NCI-H2029 treated with DMSO at 0.1 percent for 48 hours (cell line): ENCODE measurements at places on chromosomes 3 and 15.
A peak's percentile ranks its signal among the peaks of the same experiment; 100 is the strongest.

- peak; percentile 52 for DNase-seq
These were observed 1.3 kb upstream of the CBLB start for GRCh38 chr3:105869861-105870755.

DNA sequence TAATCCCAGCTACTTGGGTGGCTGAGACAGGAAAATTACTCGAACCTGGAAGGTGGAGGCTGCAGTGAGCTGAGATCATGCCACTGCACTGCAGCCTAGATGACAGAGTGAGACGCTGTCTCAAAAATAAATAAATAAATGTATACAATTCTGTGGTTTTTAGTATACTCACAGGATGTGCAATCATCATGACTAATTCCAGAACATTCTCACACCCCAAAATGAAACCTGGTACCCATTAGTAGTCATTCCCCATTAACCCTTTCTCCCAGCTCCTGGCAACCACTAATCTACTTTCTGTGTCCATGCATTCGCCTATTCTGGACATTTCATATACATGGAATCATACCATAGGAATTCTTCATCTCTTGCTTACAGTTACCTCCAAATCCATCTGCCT is 44.5 kb downstream of the LRRFIP2 start:
- DNase-seq: no peak

GRCh38 chr15:61923173-61923572 is 137.1 kb downstream of the VPS13C start:
- DNase-seq: no peak

GRCh38 chr15:75758071-75758872 is 45.6 kb upstream of the CSPG4 start:
- DNase-seq: peak; percentile 40

- peak; percentile 94 for DNase-seq
These were observed 6.7 kb upstream of the CCR1 start for GRCh38 chr3:46214751-46215352.

DNA sequence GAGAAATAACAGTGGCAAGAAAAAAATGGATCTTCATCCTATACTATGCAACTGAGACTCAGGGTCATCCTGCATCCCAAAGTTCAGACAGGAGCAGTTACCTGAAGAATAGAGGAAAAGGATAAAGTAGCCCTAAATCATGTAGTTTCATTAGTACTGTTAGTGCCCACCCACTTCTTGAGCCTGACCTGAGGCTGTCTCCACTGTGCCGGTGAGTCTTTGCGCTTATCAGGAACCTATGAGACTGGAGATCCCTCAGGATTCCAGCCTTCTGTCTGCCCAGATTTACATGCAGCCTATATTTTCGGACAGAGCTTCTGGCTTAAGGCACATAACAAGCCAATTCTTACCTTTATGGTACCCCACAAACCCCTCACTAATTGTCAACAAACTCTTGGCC is 791.6 kb downstream of the ROBO1 start:
- DNase-seq: no peak

DNA sequence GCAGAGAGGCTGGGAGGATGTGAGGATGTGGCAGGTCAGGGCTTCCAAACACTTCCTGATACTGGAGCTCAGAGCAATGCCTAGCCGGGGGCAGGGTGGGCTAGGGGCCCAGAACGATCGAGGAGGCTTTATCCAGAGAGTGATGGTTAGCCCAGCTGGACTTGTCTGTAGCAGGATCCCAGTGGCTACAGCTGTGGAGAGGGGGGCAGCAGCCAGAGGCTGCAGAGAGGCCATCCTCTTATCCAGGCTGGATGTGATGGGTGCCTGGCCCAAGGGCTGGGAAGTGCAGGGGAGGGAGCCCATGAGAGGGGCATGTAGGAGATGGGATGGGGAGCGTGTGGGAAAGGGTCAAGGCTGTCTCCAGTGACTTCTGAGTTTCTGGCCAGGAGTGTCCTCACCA is 4.6 kb downstream of the PARP3 start:
- no peak for DNase-seq

- no peak for DNase-seq
These were observed 189.3 kb downstream of the NFKBIZ start for GRCh38 chr3:102038477-102039142.

GRCh38 chr3:178684881-178685590 is 148.8 kb downstream of the KCNMB2 start:
- DNase-seq: no peak

- no peak for DNase-seq
These were observed 204.8 kb upstream of the SLC2A2 start for GRCh38 chr3:171231361-171231760.

DNA sequence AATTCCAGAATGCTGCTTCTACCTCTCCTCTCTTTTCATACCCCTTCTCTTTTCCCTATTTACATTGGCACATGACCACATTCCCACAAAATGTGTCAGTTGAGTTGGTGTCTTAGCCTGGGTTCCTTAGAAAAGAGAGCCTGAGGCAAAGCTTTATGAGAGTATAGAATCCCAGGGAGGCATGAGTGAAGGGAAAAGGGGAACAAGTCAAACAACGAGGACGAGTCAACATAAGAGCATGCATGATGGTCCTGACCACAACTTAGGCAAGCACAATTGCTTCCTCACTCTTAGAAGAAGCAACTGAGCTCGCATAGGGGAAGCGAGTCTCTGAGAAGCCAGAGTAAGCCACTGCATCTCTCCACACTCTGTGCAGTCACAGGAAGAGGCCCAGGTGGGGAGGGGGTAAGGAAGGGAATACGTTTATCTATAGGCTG is 15.4 kb upstream of the ZNF774 start:
- no peak for DNase-seq

GRCh38 chr3:193621127-193621526 is 28.1 kb downstream of the OPA1 start:
- no peak for DNase-seq

- DNase-seq: no peak
These were observed 102.9 kb downstream of the SHQ1 start for GRCh38 chr3:72745146-72745999.

DNA sequence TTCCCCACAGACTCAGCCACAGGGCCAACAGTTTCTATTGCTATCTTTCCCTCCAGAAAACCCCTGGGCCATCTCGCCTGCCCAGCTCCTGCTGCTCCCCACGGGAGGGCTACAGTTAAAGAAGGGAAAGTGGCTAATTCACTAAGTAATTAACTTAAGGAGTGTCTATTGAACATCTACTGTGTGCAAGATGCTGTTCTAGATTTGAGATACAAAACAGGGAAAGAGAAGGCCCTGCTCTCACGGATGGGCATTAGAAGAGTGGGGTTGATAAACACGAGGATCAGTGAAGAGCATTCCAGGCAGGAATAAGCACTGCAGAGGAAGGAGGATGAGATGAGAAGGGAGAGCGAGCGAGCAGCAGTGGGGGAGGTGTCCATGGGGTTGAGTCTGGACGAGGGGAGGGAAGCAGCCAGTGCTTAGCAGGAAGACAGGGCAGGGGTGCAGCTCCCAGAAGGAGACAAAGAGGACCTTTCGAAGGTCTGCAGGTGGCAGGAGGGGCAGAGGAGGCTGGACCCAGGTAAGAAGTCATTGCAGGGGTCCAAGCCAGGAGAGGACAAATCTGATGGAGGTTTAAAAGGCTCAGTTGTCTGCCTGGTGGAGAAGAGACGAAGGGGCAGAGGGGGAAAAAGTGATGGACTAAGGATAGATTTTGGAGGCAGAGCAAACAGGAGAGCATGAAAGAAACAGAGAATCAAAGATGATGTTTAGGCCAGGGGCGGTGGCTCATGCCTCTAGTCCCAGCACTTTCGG is 64.7 kb downstream of the KLF15 start:
- no peak for DNase-seq

- DNase-seq: no peak
These were observed 6.5 kb downstream of the TPM1 start for GRCh38 chr15:63048776-63049665.
